A549 treated with AZD2906 at 1 μM for 4 hours (cell line): ENCODE measurements at places on chromosomes 3 and 15. TPM values are rescaled to one million over a fixed set of nuclear protein-coding genes. Genes with fewer than 3 reads are reported as not detected.

ZMYND10 gene
- total RNA-seq, result 0.91 to 1.8 TPM (median 1.2 TPM) in 5 replicates

TCAIM gene
- total RNA-seq, result 7.0 to 8.3 TPM (median 7.5 TPM) in 5 replicates

DNAH1 gene
- 0.64 to 1.2 TPM (median 0.90 TPM) in 5 replicates for total RNA-seq

C3orf22 gene
- not detected in 5 replicates for total RNA-seq

GABRG3 gene
- 0.23 to 0.43 TPM (median 0.25 TPM) in 5 replicates for total RNA-seq

TRAIP gene
- total RNA-seq, result 10.6 to 12.9 TPM (median 12.8 TPM) in 5 replicates

COL6A5 gene
- not detected in 5 replicates for total RNA-seq

TM6SF1 gene
- total RNA-seq, result 0.09 to 0.13 TPM (median 0.10 TPM) in 4 of 5 replicates, not detected in the other

SLC41A3 gene
- total RNA-seq, result 25.4 to 27.2 TPM (median 26.1 TPM) in 5 replicates

OR5H15 gene
- total RNA-seq, result not detected in 5 replicates

REC114 gene
- not detected in 5 replicates for total RNA-seq

GOLGA8G gene
- total RNA-seq, result not detected in 5 replicates

KLF15 gene
- total RNA-seq, result 1.4 to 1.9 TPM (median 1.6 TPM) in 5 replicates

PDE8A gene
- total RNA-seq, result 22.6 to 25.2 TPM (median 24.2 TPM) in 5 replicates

ERICH6 gene
- total RNA-seq, result 0.10 TPM in 1 of 5 replicates, not detected in the others

PARP15 gene
- not detected in 5 replicates for total RNA-seq

BOC gene
- 4.8 to 6.4 TPM (median 5.5 TPM) in 5 replicates for total RNA-seq

LRRIQ4 gene
- not detected in 5 replicates for total RNA-seq

CPNE4 gene
- total RNA-seq, result 5.0 to 7.5 TPM (median 6.0 TPM) in 5 replicates

SLC6A20 gene
- 0.03 to 0.08 TPM (median 0.06 TPM) in 4 of 5 replicates, not detected in the other for total RNA-seq

FAIM gene
- 29.7 to 39.2 TPM (median 31.6 TPM) in 5 replicates for total RNA-seq

CTSH gene
- total RNA-seq, result 42.0 to 45.0 TPM (median 44.5 TPM) in 5 replicates

DNAH12 gene
- 0.08 to 0.16 TPM (median 0.08 TPM) in 4 of 5 replicates, not detected in the other for total RNA-seq

MGLL gene
- total RNA-seq, result 64.4 to 75.1 TPM (median 70.0 TPM) in 5 replicates

UACA gene
- 24.8 to 32.9 TPM (median 30.8 TPM) in 5 replicates for total RNA-seq

ARHGAP31 gene
- total RNA-seq, result 0.63 to 1.3 TPM (median 1.1 TPM) in 5 replicates
